ENCODE measurements at places on chromosomes 4 and X.

- DNase-seq: no peak
Observed at GRCh38 chr4:132180020-132180427, 969.1 kb upstream of the PCDH10 start.

DNA sequence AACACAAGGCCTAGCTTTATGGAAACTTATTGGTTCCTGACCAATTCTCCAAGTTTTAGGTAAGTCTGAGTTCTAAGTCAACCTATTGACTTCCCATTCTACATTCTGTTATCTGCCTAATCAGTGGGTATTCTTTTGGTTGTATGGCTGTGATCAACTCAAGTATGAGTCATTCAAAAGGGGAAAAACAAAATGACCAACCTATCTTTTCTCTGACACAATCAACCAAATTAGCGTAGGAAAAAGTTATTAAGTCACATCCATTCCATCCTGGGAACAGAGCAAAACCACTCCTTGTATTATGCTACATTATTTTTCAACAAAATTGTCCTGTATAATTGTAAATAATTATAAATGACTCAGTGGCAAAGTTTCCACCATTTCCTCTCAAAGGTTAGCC lies 136.2 kb downstream of the SHROOM4 start:
- DNase-seq: no peak

- DNase-seq: no peak
Observed at GRCh38 chrX:103793545-103793940, 16.9 kb downstream of the PLP1 start.

- DNase-seq: no peak
Observed at GRCh38 chrX:71953391-71953790, 42.7 kb downstream of the NHSL2 start.

DNA sequence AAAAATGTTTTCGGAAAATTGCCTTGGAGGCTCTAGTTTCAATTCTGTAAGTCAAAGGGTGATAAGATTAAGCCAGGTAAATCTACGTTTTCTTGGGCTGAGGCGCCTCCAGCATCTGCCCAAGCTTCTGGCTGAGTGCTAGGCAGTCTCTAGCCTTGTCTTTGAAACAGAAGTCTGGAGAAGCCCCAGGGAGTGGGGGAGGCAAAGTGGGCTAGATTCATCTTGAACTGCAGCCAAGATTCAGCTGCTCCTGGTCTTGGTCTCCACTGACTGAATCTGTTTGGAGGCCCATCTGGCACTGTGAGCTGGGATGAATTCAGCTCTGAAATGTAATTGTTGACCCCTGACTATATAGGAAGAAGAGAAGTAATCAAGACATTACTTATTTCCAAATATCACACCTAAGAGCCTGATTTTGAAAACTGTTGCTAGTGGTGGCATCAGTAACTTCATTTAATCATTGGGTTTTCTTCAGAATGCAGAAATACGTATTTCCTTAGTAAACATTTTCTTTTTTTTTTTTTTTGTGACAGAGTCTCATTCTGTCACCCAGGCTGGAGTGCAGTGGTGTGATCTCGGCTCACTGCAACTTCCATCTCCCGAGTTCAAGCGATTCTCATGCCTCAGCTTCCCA lies 187.3 kb upstream of the LEF1 start:
- DNase-seq: no peak

DNA sequence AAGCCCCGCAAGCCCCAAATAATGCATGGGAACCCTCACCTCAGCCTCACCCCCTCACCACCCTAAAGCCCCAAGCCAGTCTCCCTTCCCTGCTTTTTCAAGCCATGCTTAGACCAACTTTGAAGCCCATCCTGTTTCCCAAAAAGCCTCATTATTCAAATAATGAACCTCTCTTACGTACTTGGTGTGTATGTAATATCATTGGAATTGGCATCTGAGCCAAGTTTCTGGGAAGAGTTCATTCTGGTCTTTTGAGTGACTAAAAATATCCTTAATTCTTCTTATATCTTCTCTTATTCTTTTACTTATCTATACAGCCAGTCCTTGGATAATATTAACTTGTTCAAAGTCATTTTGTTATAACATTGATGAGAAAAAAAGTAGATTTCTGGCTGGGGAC lies 875.8 kb upstream of the SLIT2 start:
- no peak for DNase-seq

- DNase-seq: no peak
Observed at GRCh38 chr4:172725581-172725980, 443.0 kb upstream of the GALNT7 start.

DNA sequence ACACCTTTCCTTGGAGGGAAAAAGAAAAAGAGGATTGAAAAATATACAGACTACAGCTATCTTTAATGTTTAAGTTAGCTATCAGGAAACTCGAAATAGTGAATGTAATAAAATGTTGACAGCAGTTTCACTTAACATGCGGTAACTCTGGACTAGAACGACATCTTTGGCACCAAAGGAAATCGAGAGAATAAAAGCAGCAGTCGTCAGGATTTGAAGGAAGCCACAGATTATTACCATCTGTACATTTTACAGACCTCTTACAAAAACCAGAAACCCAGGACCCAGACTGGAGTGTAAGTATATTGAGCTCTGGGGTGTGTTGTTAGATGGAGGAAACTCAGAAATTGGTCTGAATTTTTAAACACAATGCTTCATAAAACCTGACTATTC lies 51.6 kb upstream of the STOX2 start:
- no peak for DNase-seq

DNA sequence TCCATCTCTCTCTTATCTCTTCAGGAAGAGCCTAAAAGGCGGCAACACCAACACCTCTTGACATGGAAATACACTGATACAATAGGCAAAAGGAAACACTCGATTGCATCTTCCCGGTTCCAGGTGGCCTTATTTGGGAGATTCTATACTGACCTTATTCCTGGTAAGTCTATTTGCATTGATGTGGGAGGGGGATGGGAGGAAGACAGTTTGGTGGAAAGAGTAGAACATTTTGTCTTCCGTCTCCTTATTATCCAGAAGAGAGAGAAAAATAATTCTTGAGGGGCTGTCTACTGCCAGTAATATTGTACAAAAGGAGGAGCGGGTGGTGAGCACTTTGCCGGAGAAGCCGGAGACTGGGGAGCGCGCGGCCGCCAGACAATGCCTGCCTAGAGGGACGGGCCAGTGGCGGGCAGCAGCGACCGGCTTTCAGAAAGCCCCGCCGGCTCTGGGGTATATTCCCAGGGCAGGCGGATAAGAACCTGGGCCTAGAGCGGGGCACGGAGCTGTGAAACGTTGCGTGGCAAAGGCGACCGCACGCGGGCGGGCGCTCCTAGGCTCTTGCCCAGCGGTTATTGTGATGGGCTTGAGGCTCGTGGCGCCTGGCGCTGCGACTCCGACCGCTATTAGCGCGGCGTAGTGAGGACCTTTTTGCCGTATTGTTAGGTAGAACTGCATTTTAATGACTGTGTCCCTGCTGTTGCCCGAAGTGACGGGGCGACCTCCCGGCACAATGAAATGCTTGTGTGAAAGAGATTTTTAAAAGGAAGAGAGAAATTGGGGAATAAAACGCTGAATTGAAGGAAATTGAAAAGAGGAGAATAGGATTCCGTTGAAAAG lies 518 bp downstream of the PRDM8 start:
- DNase-seq: no peak

- DNase-seq: no peak
Observed at GRCh38 chr4:148375584-148375983, 66.6 kb downstream of the NR3C2 start.

- no peak for DNase-seq
Observed at GRCh38 chr4:36024901-36025660, 219.2 kb downstream of the ARAP2 start.

DNA sequence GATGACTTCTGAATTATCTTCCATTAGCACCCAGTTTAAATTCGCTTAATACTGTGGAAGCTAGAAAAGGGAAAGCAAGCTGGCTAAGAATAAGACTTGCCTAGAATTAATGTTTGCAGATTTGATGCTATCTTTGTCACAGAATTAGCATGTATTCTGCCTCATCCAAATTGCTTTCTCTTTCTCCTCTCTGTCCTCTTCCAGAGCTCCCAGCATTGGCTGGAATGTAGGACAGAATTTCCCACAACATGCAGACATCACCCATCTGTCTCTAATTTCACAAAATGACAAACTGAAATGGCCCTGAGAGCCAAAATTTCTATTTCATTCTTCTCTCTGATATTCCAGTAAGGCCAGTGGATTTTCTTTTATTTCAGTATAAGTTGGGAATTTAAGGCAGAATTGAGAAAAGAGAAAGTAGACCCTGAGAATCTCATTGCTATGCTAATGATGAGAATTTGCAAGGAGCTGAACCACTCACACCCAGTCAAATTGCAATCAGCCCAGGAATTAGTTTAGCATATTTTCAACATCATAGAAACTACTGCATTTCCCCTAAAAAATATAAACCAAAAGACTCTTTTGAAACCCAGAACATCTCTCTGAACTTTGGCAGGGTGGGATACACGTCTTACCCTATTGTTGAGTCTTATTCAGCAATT lies 188.8 kb downstream of the RCHY1 start:
- no peak for DNase-seq

GRCh38 chrX:74514384-74514783 lies 93.1 kb downstream of the SLC16A2 start:
- no peak for DNase-seq

DNA sequence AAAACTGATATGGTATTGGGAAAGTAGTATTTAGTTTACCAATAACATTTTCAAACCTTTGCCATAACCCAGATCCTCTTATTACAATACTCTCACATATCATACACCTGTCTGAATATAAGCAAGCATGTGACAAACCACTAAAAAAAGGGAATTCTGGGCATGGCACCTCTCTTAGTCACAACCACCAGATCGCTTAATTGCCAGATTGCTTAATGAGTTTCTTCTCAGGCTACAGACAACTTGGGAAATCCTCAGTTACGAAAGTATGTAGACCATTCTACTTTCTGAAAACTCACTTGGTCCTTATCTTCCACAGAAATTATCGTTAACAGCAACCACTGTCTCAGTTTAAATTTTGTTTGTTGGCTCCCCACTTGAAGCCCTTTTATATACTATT lies 2.1 kb downstream of the NAF1 start:
- no peak for DNase-seq

- DNase-seq: peak; percentile 49
Observed at GRCh38 chrX:39854772-39855747, 242.7 kb downstream of the BCOR start.

- no peak for DNase-seq
Observed at GRCh38 chrX:121323337-121323736, 275.9 kb downstream of the GLUD2 start.

DNA sequence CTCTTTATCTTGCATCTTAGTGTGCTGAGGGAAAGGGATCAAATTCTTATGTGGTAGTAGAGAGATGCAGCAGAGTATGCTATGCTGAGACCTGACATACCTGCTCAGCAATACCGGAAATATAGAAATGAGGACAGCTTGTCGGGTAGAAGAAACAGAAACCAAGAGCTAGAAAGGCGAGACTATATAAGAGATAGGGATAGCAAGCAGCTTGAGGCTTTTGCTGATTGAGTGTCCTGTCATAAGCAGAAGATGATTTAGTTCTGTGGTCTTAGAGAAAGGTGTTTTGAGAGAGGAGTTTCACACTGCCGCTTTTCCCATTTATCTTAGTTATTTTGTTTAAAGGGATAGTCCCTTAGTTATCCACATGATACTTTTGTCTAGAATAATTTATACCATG lies 31.7 kb downstream of the USP9X start:
- DNase-seq: no peak

GRCh38 chr4:52423967-52424366 lies 235.1 kb downstream of the USP46 start:
- no peak for DNase-seq

- no peak for DNase-seq
Observed at GRCh38 chrX:18210470-18210869, 10.2 kb downstream of the BEND2 start.

- no peak for DNase-seq
Observed at GRCh38 chr4:1727117-1728031, 6.1 kb downstream of the TACC3 start.

DNA sequence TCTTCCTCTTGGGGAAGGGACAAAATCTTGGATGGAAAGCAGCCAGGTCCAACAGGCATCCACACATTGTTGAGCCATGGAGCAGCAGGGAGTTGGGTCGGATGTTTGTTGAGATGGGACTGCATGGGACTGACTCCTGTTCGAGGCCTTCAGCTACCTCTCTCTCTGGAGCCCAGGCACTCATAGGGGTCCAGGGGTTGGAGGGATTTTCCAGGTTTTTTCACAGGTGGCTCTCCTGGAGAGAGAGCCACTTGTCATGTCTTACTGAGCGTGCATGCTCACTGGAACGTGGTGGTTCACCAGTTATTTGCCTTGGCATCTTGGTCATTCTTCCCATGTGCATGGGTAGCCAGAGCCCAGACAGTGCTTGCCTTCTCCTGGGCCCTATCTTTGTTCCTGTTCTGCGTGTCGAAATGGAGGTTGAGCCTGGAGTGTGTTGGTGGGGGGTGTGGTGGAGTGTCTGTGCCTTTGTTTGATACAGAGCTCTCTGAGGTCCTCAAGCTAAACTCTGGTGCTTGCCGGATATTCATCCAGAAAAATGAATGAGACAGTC lies 60.6 kb downstream of the NBDY start:
- DNase-seq: no peak
